ENCODE measurements at places on chromosomes 1 and 21.

GRCh38 chr1:110067893-110068645, 2.4 kb downstream of the ALX3 start:
- DNase-seq = no peak

DNA sequence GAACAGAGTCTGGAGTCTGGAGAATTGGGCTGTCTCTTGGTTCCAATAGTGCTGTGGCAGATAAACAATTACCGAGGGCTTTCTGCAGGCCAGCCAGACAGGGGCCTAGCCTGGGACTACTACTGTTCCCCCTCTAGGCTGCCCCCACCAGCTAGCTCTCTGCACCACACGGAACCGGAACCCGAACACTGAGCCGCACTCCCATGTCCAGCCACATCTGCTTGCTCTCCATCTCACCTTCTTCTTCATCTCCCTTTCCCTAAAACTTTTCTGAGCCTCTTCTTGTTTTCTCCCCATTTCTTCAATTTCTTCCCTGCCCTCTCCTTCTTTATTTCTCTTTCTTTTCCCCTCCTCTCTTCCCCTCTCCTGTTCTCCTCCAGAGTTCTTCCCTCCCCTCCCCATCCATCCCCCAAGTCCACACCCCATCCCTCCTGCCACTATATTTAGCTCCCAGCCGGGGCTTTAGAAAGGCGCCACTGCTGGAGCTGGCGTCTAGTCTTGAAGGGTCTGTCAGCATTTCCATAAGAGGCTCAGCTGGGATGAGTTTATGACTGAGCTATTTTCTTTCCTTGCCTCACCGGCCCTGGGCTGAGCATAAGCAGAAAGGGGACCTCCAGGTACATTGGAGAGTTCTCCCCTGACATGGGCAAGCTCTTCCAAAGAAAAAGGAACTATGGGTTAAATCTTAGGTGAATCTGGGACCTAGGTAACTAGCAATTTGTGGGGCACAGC, 25.7 kb upstream of the ATP2B4 start:
- DNase-seq = no peak

DNA sequence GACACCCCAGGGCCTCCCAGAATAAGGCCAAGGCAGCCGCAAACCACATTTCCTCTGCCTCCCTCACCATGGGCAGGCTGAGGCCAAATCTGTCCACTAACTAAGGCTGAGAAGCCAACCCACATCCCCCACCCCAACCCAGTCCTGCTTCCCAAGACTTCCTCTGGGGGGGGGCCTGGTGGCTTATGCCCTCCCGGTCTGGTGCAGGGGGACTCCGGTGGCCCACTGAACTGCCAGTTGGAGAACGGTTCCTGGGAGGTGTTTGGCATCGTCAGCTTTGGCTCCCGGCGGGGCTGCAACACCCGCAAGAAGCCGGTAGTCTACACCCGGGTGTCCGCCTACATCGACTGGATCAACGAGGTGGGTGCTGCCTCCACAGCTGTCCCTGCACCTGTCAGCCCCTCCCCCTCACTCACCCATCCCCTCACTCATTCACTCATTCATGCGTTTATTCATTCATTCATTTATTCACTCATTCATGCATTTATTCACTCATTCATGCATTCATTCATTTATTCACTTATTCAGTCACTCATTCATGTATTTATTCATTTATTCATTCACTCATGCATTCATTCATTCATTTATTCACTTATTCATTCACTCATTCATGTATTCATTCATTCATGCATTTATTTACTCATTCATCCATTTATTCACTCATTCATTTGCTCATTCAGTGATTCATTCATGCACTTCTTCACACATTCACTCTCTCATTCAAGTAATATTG, 7.3 kb downstream of the CTRC start:
- no peak for DNase-seq

DNA sequence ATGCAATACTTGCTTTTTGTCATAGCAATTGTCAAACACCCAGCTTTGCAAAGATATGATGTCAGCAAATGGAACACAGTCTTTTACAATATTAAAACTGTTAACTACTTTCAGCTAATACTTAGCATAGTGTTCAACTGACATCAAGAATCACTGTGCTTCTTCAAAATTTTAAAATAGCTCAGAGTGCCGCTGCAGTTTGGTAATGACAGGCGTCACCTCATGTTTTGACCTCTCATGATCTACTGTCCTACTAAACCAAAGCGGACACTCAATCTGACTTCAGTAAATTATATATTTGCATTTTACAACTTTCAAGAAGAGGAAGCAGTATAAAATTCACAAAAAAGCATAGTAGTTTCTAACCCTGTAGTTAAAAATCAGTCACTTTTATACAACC, 2.0 kb downstream of the FMO1 start:
- DNase-seq = no peak

DNA sequence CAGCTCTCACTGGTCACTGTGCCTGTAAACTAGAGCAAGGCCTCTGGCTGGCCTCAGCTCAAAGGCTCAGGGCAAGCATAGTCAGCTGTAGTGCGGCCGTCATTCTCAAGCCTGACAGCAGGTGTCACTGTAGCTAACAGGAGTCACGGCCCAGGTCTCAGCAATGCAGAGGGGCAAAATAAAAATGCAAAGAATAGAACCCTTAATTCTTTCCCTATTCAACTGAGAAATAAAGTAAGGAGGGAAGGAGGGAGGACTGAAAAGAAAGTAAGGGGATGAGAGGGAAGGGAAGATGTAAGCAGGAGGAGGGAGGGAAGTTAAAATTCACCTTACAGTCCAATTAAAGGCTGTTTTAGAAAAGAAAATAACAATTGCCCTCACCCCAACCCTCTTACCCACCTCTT, 106.1 kb downstream of the KIAA0319L start:
- DNase-seq = peak; percentile 57
